Prostate gland (tissue), 2 donors: ENCODE measurements at places on chromosomes 4 and X.

- H3K4me1 ChIP-seq: no peaks in the 10 kb centered on the region
- no peak overlapping the region for H3K27ac ChIP-seq
- no peak for DNase-seq
- H3K4me3 ChIP-seq: no peak overlapping the region
- no peaks in the 10 kb centered on the region for H3K27me3 ChIP-seq
Observed at GRCh38 chr4:128942607-128943006, 133.1 kb downstream of the JADE1 start.

DNA sequence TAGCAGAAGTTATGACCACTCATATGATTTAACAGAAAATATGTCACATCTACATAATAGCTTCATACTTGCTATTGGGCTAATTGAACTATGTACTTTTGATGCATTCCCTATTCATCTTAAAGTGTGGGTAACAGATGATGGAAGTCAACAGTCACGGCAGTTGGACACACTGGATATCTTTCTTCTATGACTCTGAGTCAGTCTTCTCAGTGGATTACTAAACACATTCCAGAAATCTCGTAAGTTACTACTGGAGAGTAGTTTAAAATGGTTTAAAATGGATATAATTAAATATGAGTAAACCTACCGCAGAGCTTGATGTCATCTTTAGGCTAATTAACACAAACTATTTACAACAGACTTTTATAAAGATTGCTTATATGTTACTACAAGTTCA lies 30.1 kb upstream of the CFAP299 start:
- H3K36me3 ChIP-seq: no peaks in the 10 kb centered on the region
- H3K4me3 ChIP-seq: no peak overlapping the region
- DNase-seq: no peak
- peaks cover 3% of the 10 kb centered on the region for H3K27me3 ChIP-seq

DNA sequence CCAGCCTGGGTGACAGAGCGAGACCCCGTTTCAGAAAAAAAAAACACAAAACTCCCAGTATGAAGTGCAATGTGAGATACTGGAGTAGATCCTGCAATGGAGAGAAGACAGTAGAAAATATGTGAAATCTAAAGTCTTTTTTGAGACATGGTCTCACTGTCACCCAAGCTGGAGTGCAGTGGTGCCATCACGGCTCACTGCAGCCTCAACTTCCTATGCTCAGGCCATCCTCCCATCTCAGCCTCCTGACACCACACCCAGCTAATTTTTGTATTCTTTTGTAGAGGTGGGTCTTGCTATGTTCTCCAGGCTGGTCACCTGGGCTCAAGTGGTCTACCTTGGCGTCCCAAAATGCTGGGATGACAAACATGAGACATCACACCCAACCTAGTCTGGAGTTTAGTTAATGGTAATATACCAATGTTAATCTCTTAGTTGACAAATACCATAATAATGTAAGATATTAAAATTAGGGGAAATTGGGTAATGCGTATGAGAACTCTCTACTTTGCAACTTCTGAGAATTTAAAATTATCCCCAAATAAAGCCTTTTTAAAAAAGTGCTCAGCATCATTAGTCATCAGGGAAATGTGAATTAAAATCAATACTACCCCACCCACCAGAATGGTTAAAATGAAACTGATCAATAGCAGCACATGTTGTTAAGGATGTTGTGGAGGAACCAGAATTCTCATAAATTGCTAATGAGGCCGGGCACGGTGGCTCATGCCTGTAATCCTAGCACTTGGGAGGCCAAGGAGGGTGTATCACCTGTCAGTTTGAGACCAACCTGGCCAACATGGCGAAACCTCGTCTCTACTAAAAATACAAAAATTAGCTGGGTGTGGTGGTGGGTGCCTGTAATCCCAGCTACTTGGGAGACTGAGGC lies 15.0 kb downstream of the RBMX start:
- no peaks in the 10 kb centered on the region for H3K4me1 ChIP-seq
- H3K27me3 ChIP-seq: no peaks in the 10 kb centered on the region
- H3K36me3 ChIP-seq: no peaks in the 10 kb centered on the region
- no peak for DNase-seq
- no peak overlapping the region for H3K4me3 ChIP-seq
- no peak overlapping the region for H3K27ac ChIP-seq

- no peaks in the 10 kb centered on the region for H3K27me3 ChIP-seq
- H3K27ac ChIP-seq: no peak overlapping the region
- no peak for DNase-seq
- H3K4me3 ChIP-seq: no peak overlapping the region
Observed at GRCh38 chr4:95540227-95540626, 8.5 kb downstream of the UNC5C start.

DNA sequence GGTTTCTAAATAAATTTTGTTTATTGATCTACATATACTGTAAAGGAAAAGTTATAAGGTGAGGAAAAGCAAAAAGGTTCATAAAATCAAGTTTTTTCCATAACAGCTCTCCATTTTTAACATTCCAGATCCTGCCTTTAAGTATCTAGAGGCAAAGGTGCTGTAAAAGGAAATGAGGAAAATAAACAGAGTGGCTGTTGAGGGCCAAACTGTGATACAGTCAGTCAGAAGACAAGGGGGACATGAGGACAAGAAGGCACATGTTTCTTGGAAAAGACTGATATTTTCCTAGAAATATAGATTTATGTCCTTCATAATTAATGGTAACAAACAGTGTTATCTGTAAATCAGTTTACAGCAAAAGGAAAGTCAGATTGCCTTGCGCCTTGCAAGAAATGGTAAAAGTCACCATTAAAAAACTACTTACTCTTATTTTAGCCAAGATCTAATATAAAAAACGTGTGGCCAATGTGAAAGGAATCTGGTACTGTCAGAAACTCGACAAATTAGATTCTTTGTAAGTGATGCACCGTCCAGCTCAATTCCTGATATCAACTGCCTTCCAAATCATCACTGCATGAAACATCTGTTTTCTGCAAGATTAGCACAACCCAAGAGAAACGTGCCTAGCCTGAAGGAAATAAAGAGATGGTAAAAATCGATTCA lies 34.0 kb upstream of the VEGFD start:
- no peak overlapping the region for H3K27ac ChIP-seq
- H3K4me3 ChIP-seq: no peak overlapping the region
- H3K36me3 ChIP-seq: no peaks in the 10 kb centered on the region
- no peaks in the 10 kb centered on the region for H3K27me3 ChIP-seq
- H3K4me1 ChIP-seq: no peaks in the 10 kb centered on the region

GRCh38 chr4:17814140-17814539 lies 3.4 kb downstream of the NCAPG start:
- H3K4me3 ChIP-seq: no peak overlapping the region
- no peaks in the 10 kb centered on the region for H3K36me3 ChIP-seq
- H3K4me1 ChIP-seq: peaks cover 6% of the 10 kb centered on the region
- no peak for DNase-seq
- no peak overlapping the region for H3K27ac ChIP-seq
- no peaks in the 10 kb centered on the region for H3K27me3 ChIP-seq

GRCh38 chrX:77966361-77966760 lies 3.1 kb downstream of the PGAM4 start:
- H3K36me3 ChIP-seq: no peaks in the 10 kb centered on the region
- H3K27me3 ChIP-seq: no peaks in the 10 kb centered on the region
- no peaks in the 10 kb centered on the region for H3K4me1 ChIP-seq
- no peak for DNase-seq
- H3K4me3 ChIP-seq: no peak overlapping the region

GRCh38 chrX:65932173-65933084 lies 107.5 kb downstream of the VSIG4 start:
- H3K27me3 ChIP-seq: no peaks in the 10 kb centered on the region
- H3K27ac ChIP-seq: no peak overlapping the region
- H3K36me3 ChIP-seq: no peaks in the 10 kb centered on the region
- H3K4me3 ChIP-seq: no peak overlapping the region
- no peaks in the 10 kb centered on the region for H3K4me1 ChIP-seq

DNA sequence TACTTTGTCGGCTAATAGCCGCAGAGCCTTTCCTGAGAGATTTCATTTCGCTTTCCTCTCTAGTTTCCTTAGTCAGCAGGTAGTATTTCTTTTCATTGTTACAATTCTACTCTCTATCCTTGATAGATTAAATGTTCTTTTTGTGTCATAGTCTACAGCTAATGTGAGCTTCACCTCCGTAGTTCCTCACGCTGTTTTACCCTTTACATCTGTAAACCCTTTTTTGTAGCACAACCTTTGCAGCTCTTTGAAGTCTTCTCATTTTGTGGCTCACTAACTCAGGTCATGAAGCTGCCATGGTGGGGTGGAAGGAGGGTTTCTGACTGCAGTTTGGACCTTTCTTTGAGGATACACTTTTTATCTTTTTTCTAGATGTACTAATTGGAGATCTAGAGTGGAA lies 1008.8 kb upstream of the PABPC4L start:
- no peaks in the 10 kb centered on the region for H3K27me3 ChIP-seq
- no peaks in the 10 kb centered on the region for H3K36me3 ChIP-seq
- no peaks in the 10 kb centered on the region for H3K4me1 ChIP-seq
- DNase-seq: no peak
- H3K4me3 ChIP-seq: no peak overlapping the region

- no peak for DNase-seq
- H3K4me1 ChIP-seq: peaks cover 6% of the 10 kb centered on the region
- H3K27me3 ChIP-seq: no peaks in the 10 kb centered on the region
- H3K27ac ChIP-seq: peak overlapping the region; percentile 86
Observed at GRCh38 chr4:152536545-152537182, 772 bp upstream of the FBXW7 start.

GRCh38 chr4:32841217-32841616 lies 2121.0 kb downstream of the PCDH7 start:
- no peak overlapping the region for H3K4me3 ChIP-seq
- H3K27ac ChIP-seq: no peak overlapping the region
- H3K4me1 ChIP-seq: no peaks in the 10 kb centered on the region
- no peak for DNase-seq
- H3K27me3 ChIP-seq: no peaks in the 10 kb centered on the region
- H3K36me3 ChIP-seq: no peaks in the 10 kb centered on the region

- no peak for DNase-seq
- H3K27me3 ChIP-seq: no peaks in the 10 kb centered on the region
- H3K4me1 ChIP-seq: no peaks in the 10 kb centered on the region
- H3K4me3 ChIP-seq: no peak overlapping the region
- no peak overlapping the region for H3K27ac ChIP-seq
Observed at GRCh38 chr4:726235-726787, 20.7 kb downstream of the PCGF3 start.

DNA sequence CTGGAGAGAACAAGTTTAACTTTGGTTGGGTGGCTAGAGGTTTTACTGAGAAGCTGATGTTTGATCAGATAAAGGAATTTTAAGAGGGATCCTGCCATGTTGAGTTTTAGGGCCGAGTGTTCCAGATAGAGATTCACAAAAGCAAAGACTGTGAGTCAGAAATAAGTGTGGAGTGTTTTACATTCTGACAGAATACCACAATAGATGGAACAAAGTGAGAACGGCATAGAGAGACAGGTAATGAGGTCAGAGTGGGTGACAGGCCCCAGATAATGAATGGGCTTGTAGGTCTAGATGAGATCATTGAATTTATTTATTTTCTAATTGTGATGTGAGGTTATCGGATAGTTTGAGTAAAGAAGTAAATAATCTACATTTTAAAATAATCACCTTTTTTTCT lies 502.6 kb downstream of the EPHA5 start:
- no peaks in the 10 kb centered on the region for H3K36me3 ChIP-seq
- no peak for DNase-seq
- H3K27ac ChIP-seq: no peak overlapping the region
- H3K27me3 ChIP-seq: no peaks in the 10 kb centered on the region
- H3K4me1 ChIP-seq: no peaks in the 10 kb centered on the region

DNA sequence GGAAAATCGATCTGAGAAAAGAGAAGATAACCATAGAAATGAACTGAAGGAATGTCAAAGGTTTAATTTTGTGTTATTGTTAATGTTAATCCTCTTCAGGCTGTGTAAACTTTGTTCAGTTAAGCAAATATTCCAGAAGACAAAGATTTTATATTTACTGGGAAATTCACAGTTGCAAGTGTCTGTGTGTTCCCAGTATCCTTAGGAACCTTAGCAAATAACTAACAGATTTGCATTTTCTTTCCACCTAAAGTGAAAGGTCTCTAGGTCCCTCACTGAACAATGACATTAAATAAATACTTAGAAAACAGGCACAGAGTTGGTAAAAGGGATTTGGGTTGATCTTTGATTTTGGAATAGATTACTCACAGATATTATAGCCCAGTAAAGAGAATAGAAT lies 324.7 kb downstream of the C4orf33 start:
- no peaks in the 10 kb centered on the region for H3K27me3 ChIP-seq
- H3K36me3 ChIP-seq: no peaks in the 10 kb centered on the region
- H3K27ac ChIP-seq: no peak overlapping the region
- no peak for DNase-seq
- H3K4me3 ChIP-seq: no peak overlapping the region

- no peaks in the 10 kb centered on the region for H3K27me3 ChIP-seq
- H3K4me1 ChIP-seq: no peaks in the 10 kb centered on the region
- DNase-seq: no peak
- no peak overlapping the region for H3K27ac ChIP-seq
Observed at GRCh38 chr4:62670514-62670913, 1470.4 kb downstream of the ADGRL3 start.

- H3K27me3 ChIP-seq: no peaks in the 10 kb centered on the region
- DNase-seq: no peak
- H3K27ac ChIP-seq: no peak overlapping the region
- H3K4me1 ChIP-seq: no peaks in the 10 kb centered on the region
- no peaks in the 10 kb centered on the region for H3K36me3 ChIP-seq
Observed at GRCh38 chr4:181949704-181950312, 293.4 kb upstream of the TENM3 start.

DNA sequence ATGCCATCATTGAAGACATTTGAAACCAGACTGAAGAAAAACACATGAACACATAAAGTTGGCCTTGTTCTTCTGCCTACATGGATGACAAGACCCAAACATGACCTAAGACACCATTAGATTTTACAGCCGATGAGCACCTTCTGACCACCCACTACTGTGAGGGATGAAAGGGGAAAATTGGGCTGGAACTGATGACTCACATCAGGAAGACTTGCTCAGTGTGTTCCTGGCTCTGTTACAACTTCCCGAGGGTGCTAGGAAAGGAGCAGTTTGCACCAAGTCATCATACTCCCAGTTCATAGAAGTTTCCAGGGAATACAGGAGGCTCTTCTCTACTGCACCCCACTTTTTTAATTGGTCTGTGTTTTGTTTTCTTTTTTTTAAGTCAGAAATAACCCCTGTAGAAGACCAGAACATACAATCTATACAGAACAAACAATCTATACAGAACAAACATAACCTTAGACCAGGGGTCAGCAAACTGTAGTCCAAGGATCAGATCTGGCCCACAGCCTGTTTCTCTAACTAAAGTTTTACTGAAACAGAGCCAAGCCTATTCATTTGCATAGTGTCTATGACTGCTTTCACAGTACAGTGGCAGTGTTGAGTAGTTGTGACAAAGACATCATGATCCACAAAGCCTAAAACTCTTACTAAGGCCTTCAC lies 25.3 kb downstream of the BTC start:
- no peak for DNase-seq
- H3K27me3 ChIP-seq: no peaks in the 10 kb centered on the region
- H3K36me3 ChIP-seq: no peaks in the 10 kb centered on the region
- H3K27ac ChIP-seq: no peak overlapping the region
- no peak overlapping the region for H3K4me3 ChIP-seq
- no peaks in the 10 kb centered on the region for H3K4me1 ChIP-seq

DNA sequence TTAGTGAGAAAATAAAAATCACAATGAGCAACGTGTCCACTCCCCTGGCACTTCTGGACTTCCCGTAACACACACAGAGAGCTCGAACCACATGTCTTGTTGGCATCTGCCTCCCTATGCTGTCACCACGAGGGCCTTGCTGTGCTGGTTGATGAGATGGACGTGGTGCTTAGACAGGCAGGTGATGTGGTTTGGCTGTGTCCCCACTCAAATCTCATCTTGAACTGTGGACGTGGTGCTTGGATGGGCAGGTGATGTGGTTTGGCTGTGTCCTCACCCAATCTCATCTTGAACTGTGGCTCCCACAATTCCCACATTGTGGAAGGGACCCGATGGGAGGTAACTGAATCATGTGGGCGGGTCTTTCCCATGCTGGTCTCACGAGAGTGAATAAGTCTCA lies 40.0 kb downstream of the FGFRL1 start:
- H3K4me1 ChIP-seq: no peaks in the 10 kb centered on the region
- H3K27me3 ChIP-seq: no peaks in the 10 kb centered on the region
- no peak for DNase-seq
- H3K4me3 ChIP-seq: no peak overlapping the region
